Pancreas (tissue), 10 donors: ENCODE measurements at places on chromosomes 3 and 15. TPM values are rescaled to one million over a fixed set of nuclear protein-coding genes. Genes with fewer than 3 reads are reported as not detected.

DNA sequence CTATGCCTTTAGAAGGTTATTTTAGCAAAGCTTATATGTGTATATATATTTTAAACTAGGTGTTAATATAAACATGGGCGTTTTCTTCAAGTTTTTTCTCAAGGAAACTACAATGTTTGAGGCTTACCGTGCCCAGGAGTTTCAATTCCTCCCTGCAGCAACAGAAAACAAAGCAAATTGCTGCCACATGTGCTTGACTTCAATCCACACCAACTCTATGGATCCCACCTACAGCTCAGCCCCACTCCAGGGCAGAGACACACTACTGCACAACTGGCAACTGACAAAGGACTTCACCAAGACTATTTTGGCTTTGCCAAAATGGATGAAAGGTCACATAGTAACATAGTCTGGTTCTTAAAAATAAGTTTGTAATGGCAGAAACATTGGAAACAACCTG lies 346.6 kb downstream of the ERC2 start:
- no peak for DNase-seq

- no peak for DNase-seq
Measured at GRCh38 chr3:22349215-22349851, 598.3 kb upstream of the ZNF385D start.

GRCh38 chr3:183324083-183324482 lies 71.0 kb downstream of the B3GNT5 start:
- no peak for DNase-seq

- no peak for DNase-seq
Measured at GRCh38 chr3:156547637-156548036, 7.3 kb downstream of the SSR3 start.

- DNase-seq: no peak
Measured at GRCh38 chr3:170745211-170745718, 124.7 kb downstream of the RPL22L1 start.

- DNase-seq: no peak
Measured at GRCh38 chr15:70610541-70610940, 152.8 kb downstream of the UACA start.

DNA sequence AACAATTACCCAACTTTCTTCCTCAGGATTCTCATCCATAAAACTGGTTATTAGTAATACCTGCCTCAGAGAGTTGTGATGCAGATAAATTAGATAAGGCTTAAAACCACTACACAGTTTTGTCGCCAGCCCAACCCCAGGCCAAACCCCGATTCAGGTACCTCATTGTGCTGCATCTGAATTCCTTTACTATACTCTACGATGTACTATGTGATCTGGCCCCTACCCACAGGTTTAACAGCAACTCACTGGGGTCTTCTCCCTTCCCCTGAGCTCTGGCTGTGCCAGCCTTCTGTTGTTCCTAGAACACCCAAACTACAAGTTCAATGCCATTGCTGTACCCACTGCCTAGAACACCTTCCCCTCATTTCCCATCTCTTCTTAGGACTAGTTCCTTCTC lies 64.6 kb downstream of the MYO5A start:
- DNase-seq: no peak

DNA sequence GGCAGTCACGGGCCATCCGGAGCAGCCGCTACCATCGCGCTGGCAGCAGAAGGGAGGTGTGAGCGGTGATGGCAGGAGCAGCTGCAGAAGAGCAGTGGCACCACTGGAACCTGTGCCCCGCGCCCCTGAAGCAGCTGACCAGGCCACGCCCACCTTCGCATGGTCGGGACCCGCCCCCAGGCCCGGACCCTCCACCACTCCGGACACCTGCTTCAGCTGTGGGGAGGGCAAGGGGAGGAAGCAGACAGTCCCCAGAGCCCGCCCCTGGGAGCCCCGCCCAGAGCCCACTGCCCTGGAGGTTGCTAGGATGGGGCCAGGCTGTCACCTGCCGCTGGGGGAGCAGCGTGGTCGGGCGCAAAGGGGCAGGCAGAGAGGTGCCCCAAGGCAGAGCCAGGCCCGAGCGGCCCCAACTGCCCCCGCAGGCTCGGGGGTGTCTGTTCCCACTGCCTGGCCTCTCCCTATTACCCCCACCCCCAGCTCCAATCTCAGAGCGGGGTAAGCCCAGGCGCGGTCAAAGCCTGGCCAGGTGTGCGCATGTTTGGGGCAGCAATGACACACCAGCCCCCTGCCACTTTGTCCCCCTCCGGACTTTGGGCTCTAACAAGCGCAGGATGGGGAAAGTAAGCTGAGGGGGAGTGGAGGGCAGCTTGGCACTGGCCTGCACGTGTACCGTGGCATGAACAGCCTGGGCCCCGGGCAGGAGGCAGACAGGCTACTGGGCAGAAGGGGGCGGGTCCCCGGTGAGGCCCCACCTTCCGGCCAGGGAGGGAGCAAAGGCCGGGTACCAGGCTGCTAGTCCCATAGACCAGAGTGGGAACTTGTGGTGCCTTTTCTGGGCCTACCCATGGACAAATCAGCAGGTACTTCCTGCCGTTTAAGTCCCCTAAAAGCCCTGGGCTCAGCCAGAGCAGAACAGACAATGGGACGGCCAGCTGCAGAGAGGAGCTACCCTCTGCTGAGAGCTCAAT lies 8.7 kb downstream of the SPCS1 start:
- DNase-seq: peak; percentile 31

The PLIN1 gene
- polyA plus RNA-seq: 19.0 TPM

The GOLGA6L7 gene
- polyA plus RNA-seq: not detected
